ENCODE measurements at places on chromosomes 6 and 20.
A peak's percentile ranks its signal among the peaks of the same experiment; 100 is the strongest.

DNA sequence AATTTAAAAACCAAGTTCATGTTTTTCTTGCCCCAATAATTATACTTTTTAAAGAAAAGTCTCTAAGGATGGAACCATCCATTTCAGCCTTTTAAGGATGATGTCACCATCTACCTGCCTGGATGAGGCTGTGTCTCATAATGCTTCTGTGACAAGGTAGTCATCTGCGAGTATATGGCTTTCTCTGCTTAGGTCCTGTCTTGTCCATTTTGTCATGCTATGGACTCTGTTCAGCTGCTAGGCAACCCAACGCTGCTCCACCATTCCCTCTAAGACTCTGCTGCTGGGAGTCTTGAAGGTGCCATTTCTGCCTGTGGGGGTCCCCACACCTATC lies 459.8 kb upstream of the RUNX2 start:
- DNase-seq: no peak

- peak; percentile 1 for DNase-seq
Measured at GRCh38 chr6:46704562-46704961, 16.9 kb downstream of the TDRD6 start.

DNA sequence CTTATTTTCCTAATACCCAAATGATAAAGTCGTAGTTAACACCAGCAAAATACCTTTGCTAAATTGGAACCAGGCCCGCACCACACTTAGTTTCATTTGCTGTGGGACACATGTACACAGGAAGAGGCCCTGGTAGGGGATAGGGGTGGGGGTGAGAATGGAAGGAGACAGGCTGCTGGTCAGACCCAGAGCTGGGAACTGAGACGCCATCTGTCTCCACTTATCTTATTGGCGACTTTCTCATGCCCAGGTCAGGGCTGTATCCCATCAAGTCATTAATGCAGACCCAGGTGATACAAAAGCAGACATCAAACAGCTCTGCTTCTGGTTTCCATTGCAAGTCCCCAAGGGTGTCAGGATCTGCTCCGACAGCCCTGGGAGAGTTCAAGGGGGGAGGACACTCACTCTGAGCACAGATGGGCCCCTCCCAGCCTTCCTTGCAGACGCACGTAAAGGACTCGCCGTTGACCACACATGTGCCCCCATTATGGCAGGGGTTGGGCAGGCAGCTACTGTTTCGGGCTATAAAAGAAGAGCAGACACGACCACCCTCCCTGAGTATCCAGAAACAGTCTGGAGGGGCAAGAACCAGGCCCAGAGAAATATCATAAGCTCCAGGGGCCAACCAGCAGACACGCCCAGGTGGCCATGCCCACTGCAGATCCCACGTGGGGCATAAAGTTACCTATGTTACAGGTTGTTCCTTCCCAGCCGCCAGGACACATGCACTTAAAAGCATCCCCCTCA lies 29.2 kb downstream of the JAG1 start:
- DNase-seq: no peak

GRCh38 chr6:11211254-11211653 lies 21.2 kb downstream of the NEDD9 start:
- no peak for DNase-seq

- DNase-seq: no peak
Measured at GRCh38 chr6:163643866-163644265, 229.3 kb downstream of the QKI start.

DNA sequence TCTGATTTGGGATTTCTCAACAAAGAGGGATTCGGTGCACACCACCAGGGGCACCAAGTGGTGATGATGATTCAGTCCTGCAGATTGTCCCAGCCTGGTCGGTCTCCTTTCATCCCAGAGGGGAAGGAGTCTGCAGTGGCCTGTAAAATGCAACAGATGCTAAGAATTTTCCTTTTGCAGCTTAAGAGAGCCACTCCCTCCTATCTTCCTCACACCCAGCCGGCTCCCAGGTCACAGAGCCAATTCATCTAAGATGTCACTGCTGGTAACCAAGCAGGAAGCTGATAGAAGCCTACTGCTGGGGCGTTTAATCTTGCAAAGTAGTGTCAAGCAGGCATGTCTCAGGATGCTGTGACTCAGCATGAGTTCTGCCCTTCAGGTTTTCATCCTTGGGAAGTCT lies 203.8 kb upstream of the LRFN2 start:
- no peak for DNase-seq

DNA sequence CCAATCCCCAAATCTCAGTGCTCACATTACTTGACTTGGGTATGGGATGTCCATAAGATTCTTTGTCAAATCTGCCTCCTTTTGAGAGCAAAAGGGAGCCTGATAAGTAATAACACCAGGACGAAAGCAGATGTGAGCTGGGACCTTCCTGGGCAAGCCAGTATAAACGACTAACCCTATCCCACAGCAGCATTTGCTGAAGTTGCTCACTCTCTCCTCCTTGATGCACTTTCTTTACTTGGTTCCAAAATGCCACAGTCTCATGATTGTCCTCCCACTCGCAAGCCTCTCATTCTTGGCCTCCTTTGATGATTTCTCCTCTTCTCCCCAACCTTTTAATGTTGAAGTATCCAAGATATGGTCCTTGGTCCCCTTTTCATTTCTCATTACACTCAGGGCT lies 44.7 kb upstream of the TAGAP start:
- no peak for DNase-seq

DNA sequence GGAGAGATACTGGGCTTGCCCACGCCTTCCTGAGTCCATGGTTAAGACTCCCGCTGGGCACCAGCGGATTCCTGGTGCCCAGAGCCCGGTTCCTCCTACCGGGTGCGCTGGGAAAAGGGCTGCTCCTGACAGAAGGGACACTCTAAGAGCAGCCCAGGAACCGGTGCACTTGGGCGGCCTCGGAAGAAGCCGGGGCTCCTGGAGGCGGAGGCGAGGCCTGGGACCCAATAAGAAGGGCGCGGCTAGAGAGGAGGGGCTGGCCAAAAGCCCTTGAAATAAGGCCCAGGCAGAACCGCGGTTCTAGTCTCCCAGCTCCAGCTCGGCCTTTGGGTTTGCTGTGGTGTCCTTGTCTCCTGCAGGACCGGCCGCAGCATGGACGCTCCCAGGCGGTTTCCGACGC lies at the start of gene KHDC3L:
Gene KHDC3L (plus strand): TSS at position 301 of the 400 bp plus-strand sequence. CDS start 72 bp downstream, at position 373.
- DNase-seq: no peak

DNA sequence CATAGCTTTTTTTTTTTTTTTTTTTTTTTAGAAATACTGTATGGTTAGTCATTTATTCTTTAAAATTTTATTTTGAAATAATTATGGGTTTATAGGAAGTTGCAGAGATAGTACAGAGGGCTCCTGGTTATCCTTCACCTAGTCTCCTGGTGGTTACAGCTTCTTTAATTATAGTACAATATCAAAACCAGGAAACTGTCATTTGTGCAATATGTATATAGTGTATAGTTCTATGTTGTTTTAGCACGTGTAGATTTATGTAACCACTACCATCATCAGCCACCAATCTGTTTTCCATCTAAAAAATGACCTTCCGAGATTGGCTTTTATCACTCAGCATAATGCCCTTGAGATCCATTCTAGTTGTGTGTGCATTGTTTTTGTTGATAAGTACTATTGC lies 54.7 kb downstream of the SLC22A2 start:
- no peak for DNase-seq

- DNase-seq: no peak
Measured at GRCh38 chr6:15254070-15254975, 8.5 kb downstream of the JARID2 start.

DNA sequence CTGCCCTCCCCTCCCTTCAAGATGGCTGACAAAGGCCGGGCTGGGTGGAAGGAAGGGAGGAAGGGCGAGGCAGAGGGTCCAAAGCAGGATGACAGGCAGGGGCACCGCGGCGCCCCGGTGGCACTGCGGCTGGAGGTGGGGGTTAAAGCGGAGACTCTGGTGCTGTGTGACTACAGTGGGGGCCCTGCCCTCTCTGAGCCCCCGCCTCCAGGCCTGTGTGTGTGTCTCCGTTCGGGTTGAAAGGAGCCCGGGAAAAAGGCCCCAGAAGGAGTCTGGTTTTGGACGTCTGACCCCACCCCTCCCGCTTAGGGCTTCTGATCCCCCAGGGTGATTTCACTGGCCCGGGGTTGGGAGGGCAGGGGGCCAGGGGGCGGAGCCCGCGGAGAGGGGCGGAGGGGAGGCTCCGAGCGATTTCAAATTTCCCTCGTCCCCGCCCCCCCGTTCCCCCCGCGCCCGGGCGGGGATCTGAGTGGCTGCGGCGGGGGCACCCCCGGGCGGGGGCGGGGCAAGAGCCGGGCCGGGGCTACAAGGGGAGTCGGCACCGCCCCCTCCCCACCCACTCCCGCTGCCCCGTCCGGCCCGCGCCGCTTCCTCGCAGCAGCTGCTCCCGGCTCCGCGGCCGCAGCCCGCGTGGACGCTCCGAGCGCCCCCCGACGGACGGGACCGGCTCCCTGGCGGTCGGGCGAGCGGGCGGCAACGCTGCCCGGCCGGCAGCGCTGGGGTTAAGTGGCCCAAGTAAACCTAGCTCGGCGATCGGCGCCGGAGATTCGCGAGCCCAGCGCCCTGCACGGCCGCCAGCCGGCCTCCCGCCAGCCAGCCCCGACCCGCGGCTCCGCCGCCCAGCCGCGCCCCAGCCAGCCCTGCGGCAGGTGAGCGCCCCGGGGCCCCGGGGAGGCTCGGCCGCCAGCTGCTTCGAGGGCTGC lies at the start of gene DNMT3B:
Gene DNMT3B (plus strand): TSS at position 555 of the 923 bp plus-strand sequence. CDS start 17,939 bp downstream, outside the sequence.
- DNase-seq: no peak

DNA sequence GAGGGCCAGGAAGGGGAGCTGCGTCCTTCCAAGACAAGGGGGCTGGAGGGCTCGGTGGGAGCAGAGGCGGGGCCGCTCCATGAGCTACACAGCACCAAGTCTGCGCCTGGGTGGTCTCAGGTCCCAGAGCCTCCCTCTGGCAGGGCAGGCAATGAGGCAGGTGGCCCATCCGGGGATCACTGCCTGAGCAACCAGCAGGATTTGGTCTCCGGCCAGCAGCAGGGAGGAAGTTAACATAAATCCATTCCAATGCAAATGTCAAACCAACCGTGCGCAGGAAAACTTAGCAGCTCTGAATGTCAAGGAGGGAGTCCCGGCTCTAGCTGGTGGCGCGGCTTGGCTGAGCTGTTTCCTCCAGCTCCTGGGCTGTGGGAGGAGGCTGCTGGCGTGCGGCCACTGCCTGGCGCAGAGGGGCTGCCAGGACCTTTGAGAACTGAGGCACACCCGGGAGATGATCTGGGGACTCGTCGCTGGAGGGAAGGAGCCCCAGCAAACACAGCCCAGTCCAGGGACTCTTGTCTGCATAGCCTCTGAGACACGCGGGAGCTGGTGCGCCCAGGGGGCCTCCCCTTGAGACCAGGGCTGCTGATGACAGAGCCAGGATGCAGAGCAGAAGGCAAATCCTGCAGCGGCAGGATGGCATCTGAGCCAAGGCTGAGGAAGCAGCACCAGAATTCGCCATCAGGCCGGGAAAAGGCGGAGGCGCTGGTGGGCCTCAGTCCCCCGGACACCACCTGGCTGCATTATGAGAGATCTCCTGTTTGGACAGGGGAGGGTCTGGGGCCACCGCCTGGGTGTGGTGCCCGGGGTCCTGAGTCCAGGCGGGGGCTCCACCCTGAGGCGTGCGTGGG lies 33.1 kb upstream of the CHRNA4 start:
- no peak for DNase-seq

DNA sequence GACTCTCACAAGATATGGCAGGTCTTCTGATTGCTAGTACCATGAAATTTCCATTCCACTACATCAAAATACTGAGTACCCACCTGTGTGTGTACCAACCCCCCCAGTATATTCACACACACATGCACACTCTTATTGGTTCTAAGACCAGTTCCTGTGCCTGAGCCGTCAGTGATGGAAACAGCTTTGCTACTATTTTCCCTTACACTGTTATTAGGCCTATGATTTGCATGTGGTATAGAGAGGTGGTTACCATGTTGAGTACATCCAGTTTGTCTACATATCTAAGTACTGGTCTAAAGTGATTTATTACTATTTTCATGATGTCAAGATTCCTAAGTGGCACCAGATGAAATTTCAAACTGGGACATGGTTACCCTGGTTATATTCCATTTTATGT lies 459.9 kb downstream of the BCKDHB start:
- DNase-seq: no peak

GRCh38 chr20:2873747-2874041 lies 413 bp downstream of the PTPRA start:
- peak; percentile 11 for DNase-seq

DNA sequence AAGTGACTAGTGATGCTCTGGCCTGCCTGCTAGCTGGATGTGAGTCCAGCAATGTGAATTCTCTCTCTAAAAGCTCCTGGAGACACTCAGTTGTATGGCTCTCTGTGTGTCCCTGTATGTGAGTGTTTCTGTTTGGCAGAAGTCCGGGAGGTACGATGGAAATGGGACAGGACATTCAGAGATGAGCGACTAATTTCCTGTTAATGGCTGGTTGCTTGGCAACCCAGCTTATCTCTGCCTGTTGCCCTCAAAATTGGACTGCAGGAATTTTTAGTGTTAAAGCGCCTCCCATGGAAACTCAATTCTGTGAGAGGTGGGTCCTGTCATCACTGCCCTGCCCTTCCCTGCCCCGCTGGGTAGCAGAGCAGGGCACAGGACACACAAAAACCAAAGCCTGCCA lies 136.8 kb upstream of the LRFN2 start:
- DNase-seq: no peak

GRCh38 chr6:135481783-135482369 lies 15.7 kb downstream of the AHI1 start:
- DNase-seq: no peak

DNA sequence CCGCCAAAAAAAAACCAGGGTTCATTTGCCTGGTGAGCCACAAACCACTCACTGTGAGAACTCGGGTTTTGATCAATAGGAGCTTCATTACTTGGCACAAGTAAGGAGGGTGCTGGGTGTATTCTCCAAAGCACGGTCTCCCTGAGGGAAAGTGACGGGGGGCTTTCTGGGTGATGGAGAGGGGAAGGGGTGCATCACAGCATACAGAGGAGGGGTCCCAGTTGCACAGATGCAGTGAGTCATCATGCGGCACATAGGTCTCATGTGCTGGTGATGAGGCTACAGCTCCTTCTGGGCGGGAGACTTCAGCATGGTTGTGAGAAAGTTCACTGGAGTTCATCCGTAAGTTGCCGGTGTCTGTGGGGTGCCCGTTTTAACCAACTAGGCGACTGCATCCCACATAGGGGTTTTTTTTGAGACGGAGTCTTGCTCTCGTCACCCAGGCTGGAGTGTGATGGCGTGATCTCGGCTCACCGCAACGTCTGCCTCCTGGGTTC lies 36.2 kb downstream of the SUN5 start:
- no peak for DNase-seq

GRCh38 chr20:5056801-5057599 lies 55.7 kb upstream of the SLC23A2 start:
- no peak for DNase-seq

DNA sequence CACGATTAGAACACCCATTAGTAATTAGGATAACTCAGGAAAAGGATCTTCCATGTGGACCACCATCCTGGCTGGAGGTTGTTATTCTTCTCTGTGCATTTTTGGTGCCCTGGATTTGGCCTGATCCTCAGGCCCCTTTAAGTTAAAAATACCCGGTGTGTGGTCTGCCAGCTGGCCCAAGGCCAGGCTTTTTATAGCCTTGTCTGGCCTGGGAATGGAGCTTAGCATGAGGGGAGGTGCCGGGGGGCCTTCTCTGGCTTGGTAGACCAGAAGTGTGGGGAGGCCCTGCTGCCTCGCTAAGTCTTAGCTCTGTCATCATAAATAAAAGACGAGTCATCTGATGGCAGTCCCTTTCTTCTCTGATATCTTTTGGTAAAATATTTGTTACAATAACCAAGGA lies 71.4 kb downstream of the ARID1B start:
- no peak for DNase-seq
